Stimulated activated CD4-positive, alpha-beta T cell treated with anti-CD3 and anti-CD28 coated beads, Interleukin-1b, Interleukin-23, amount 100 ng/mL, for 1 hour (primary cell): ENCODE measurements at places on chromosomes 6 and 20.

DNA sequence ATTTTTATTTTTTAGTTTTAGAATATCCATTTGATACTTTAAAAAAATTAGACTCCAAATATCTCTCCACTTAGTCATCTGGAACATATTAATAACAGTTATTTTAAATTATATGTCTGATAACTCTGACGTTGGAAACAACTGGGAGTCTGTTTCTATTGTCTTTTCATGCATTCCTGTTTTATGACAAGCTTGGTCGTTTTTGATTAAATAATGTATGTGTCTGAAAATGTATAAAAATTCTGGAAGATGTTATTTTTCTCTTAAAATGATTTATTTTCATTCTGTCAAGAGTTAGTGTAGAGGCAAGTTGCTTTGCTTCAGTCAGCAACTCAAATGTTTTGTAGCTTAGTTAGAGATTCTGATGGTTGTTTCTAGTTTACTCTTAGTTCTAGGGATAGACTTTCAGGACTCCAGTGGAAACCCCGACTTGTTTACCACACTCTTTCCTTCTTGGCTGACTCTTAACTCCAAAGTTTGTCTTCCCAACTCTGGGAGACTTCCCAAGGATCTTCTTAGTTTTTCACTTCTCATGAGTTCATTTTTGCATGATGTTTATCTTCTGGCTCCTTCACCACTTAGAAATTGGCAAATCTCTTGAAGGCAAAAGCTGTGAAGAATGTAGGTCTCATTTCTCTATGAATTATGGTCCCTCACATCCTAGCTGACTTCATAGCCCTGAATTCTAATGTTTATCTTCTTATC is 190.9 kb downstream of the LAMA2 start:
- no peak for DNase-seq

DNA sequence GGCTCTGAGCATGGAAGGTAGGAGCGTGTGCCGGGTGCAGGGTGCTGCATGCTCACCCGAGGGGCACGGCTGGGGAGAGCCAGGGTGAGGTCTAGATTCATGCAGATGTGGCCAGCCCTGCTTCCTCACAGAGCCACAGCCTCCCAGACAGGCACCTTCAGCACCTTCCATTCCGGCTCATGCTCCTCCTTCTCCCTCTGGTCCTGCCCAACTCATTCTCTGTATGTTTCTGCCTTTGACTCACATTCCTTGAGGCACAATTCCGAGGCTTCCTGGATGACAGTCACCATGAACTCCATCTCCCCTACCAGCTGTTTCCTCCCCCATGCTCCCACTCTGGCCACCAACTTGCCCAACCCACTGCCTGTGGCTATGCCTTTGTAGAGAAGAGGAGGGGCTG is 35.4 kb downstream of the DACT2 start:
- DNase-seq = no peak

DNA sequence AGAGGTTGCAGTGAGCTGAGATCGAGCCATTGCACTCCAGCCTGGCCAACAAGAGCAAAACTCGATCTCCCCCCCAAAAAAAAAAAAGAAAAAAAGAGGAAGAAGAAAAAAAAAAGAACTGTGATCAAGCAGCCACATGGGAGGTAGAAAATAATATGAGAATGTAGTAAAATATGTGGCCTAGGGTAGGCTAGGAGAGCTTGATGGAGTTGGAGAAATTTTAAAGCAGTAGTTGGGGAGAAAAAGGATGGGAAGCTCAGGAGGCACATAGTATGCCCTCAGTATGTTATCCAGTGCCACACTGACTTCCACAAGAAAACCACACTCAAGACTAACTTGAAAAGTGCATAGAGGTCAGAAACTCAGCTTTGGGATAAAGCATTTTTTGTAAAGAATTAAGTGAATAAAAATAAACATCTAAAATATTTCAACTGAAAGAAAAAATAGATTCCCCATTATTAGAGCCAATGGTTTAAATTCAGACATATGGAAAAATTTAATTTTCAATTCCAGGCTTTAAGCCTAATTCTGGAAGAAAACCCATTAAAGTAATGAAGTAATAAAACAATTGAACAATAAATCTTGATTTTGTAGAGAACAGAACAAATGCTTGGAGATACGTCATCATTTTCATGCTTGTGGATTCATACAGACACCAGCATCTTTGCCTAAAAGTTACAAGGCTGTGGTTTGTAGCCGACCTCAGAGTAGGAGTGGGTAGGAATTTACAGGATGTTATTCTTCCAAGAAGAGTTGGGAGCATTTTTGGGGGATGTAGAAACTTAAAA is 34.7 kb downstream of the PLEKHG1 start:
- no peak for DNase-seq

DNA sequence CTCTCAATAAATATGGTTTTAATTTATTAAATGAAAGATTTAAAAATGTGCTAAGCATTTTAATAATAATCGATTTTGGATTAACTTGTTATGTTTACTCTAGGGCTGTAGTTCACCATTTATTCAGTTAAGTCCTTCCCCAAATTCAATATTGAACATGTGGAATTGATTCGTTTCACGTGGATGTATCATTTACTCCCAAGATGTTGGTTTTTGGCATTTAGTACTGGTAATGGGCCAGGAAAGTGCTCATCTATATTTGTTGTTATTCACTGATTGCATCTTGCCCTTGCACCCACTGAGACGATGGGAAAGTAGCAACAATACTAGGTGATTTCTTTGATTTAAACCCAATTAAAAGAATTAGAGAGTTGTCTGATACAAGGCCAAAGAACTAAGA is 97.1 kb downstream of the ESR1 start:
- DNase-seq = no peak

- no peak for DNase-seq
Observed at GRCh38 chr6:167946007-167946406, 51.5 kb upstream of the KIF25 start.

DNA sequence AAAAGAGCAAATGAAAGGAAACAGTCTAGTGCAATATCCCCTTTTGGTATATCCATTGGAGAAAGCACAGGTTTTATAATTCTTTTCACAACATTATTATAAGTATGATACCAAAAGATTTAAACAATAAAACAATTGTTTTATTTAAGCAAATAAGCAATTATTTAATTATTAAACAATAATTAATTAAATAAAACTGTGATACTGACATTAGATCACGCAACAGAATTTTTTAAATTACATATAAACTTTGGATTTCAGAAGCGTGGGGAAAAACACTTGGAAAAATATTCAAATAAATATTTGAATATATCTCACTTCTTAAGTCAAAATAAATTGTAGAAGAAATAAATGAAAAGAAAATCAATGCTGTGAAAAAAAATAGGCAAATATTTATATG is 76.2 kb upstream of the STXBP5 start:
- DNase-seq = no peak

GRCh38 chr6:159170333-159170672 is 1.1 kb downstream of the FNDC1 start:
- no peak for DNase-seq

DNA sequence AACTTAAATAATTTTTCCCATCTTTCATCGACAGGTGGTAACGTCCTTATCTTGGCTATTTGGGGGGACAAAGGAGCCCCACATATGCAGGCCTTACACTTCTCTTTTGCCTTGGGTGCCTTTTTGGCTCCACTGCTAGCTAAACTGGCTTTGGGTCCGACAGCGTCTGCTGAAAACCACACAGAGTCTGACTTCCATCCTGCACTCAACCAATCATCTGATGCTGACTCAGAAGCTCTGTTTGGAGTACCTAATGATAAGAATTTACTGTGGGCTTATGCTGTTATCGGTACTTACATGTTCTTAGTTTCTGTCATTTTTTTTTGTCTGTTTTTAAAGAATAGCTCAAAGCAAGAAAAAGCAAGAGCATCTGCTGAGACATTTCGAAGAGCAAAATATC is 178.5 kb downstream of the SLC16A10 start:
- no peak for DNase-seq

- DNase-seq = no peak
Observed at GRCh38 chr6:1988843-1989242, 256.6 kb downstream of the GMDS start.

DNA sequence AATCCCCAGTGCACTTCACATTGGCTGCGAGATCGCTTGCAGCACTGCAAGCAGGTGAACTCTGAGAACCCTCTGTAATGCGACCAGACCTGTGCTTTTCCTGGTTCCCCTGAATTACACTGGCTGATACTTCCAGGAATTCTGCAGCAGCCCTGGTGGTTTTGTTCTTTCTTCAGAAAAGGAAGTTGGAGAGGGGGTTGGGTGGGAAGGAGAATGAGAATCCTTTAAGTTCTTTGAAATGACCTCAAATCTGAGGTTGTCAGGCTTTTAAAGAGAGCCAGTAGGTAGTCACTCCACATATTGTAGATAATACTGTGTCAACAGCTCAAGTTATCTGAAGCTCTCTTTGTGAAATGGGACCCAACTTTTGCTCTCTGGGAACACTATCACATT is 62.4 kb downstream of the GCNT2 start:
- no peak for DNase-seq

- DNase-seq = no peak
Observed at GRCh38 chr20:49561806-49562205, 6.1 kb downstream of the PTGIS start.

- DNase-seq = no peak
Observed at GRCh38 chr20:24522452-24523330, 53.3 kb downstream of the SYNDIG1 start.

DNA sequence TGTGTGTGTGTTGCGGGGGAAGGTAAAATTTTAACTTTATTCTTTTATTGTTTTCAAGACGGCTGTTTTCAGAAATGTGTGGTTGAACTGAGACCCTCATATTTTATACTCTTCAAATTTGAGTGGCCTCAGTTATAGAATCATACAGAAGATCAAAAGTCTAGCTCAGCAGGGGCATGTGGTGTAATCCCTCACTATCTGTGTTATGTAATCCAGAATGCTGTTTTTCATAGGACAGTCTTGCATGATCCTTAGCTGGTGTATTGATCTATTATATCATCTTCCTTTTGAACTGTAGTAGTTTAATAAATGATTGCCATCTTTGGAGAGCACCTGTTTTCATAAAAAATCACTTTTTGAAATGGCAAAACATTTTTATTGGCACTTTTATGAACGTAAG is 1.4 kb downstream of the PLCB4 start:
- DNase-seq = no peak

DNA sequence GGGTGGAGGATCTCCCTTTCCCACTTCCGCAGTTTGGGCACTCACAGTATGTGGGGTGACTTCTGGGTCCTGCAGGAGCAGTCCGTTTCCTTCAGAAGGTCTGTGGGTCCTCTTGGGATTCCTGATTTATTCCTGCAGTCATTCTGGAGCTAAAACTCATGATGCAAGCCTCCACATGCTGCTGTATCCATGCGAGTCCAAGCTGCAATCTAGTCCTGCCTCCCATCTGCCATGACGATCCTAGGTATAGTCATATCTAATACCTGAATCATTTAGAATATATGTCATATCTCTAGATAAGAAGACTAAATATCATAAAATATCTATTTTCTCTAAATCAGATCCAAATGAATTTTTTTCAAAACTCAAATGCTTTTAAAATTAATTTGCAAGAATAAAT is 103.4 kb upstream of the AHI1 start:
- no peak for DNase-seq

- DNase-seq = no peak
Observed at GRCh38 chr6:105780146-105780860, 305.8 kb upstream of the PRDM1 start.

DNA sequence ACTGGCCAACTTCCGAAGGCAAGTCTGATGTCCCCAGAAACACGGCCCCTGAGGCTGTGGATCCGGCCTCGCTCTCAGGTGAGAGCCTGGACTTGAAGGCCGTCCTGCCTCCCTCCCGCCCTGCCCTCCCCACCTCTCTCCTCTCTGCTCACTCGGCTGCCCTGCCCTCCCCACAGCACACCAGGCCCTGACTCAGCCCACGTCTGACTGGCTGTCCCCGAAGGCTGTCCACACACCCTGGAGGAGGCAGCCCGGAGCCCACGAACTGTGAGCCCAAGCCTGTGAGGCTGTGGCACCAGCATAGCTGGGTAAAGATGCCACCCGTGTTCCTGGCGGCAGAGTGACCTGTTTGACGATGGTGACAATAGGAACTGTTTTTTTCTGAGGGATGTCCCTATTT is 16.3 kb downstream of the GATA5 start:
- DNase-seq = no peak

DNA sequence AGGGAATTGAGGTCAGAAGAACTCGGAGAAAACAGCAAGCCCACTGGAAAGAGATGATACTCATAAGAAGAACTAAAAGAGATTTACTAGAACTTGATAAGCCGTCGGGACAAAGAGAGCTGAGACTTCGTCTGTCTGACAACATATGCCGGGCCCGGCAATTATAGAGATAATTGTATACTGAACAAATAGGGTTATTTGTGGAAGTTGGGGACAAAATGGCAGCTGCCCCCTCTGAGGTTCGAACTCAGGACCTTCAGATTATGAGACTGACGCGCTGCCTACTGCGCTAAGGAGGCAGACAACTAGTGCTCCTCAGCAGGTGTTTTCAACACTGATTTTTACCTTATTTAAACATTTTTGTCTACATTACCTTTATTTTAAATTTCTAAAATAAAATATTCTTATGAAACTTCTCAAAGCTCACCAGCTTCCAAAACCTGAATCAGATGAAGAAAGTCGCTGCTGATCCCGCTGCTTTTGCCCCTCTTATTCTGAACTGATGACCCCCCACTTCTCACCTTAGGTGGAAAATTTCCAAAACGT is 29.3 kb upstream of the TRIM27 start:
- DNase-seq = no peak

- no peak for DNase-seq
Observed at GRCh38 chr6:285030-285771, 7.1 kb upstream of the DUSP22 start.

DNA sequence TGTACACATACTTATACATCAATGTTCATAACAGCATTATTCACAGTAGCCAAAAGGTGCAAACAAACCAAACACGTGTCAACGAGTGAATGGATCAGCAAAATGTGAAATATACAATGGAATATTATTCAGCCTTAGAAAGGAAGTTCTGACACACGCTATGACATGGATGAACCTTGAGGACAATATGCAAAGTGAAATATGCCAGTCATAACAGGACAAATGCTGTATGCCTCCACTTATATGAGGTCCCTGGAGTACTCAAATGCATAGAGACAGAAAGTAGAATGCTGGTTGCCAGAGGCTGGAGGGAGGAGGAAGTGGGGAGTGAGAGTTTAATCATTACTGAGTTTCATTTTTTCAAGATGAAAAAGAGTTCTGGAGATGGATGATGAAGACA is 37.8 kb upstream of the IGF2R start:
- DNase-seq = no peak

- DNase-seq = no peak
Observed at GRCh38 chr20:7231303-7231702, 463.8 kb downstream of the BMP2 start.

DNA sequence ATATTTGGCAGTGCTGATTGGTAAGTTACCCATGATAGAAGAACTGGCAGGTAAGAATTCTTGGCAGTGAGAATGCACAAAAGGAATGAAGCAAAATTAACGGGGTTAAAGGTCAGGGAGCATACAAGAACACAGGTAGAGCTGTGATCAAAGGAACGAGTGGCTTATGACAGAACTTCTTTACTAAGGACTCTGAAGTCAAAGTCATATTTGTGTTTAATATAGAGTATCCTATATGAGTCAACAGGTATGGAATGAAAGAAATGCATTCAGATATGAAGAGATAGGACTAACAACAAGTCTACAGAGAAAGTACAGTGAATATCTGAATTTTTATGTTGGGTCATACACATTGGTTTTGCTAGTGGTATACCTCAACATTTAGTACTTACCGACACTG is 209.0 kb upstream of the CITED2 start:
- no peak for DNase-seq

GRCh38 chr6:138577151-138577915 is 78.0 kb upstream of the NHSL1 start:
- no peak for DNase-seq
